ENCODE measurements at places on chromosomes 3 and 15. TPM values are rescaled to one million over a fixed set of nuclear protein-coding genes. Genes with fewer than 3 reads are reported as not detected.

Gene SEMA5B
- total RNA-seq = 0.33 TPM

Gene NAALADL2
- not detected for total RNA-seq

Gene NEK10
- 1.1 TPM for total RNA-seq

Gene TEX9
- 4.7 TPM for total RNA-seq

Gene IMPG2
- total RNA-seq = not detected

Data from A549 treated with Mapracorat at 1 μM for 4 hours (cell line).